ENCODE measurements at places on chromosomes 1 and 21.

DNA sequence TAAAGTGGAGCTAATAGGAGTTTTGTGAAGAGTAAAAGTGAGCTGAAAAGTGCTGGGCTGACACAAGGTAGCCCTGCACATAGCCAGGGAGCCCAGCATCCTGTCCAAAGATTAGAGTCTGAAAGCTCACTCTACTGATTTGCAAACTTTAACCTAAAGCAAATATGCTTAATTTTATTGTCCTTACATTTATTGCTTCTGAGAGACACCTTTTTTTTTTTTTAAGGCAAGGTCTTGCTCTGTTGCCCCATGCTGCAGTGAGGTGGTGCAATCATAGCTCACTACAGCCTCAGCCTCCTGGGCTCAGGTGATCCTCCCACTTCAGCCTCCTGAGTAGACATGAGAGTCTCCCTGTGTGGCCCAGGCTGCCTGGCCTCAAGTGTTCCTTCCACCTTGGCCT is 16.5 kb downstream of the MGST3 start:
- DNase-seq: no peak

GRCh38 chr1:153752072-153752471 is 23.1 kb upstream of the SLC27A3 start:
- no peak for DNase-seq

DNA sequence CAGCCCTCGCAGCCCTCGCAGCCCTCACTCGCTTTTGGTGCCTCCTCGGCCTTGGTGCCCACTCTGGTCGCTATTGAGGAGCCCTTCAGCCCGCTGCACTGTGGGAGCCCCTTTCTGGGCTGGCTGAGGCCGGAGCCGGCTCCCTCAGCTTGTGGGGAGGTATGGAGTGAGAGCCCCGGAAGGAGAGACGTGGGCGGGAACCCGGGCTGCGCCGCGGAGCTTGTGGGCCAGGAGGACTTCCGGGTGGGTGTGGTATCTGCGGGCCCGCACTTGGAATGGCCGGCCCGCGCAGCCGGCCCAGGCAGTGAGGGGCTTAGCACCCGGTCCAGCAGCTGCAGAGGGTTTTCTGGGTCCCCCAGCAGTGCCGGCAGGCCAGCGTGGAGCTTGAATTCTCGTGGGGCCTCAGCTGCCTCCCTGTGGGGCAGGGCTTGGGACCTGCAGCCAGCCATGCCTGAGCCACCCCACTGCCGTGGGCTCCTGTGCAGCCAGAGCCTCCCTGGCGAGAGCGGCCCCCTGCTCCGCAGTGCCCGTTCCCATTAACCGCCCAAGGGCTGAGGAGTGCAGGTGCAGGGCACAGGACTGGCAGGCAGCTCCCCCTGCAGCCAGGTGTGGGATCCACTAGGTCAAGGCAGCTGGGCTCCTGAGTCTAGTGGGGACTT is 9.9 kb upstream of the CFHR2 start:
- DNase-seq: no peak

- DNase-seq: no peak
Measured at GRCh38 chr1:204797401-204797800, 73.3 kb upstream of the NFASC start.

DNA sequence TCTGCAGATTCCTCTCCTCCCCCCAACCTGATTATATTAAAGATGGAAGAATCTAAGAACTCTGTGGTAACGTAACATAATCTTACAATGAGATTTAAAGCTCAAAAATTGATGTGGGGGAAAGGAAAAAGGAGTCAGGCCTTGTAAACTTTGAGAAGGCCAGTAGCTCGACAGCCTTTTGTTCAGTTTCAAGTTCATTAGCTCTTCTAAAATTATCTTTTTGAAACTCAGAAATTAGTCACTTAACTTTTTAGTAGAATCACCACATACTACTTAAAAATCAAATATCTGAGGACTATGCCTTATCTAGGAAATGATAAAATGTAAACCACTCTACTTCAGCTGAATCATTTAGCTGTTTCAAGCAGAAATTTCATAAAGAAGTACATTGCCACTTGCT is 996.2 kb downstream of the AMY1C start:
- no peak for DNase-seq

GRCh38 chr1:59238333-59238934 is 58.5 kb upstream of the FGGY start:
- DNase-seq: no peak

DNA sequence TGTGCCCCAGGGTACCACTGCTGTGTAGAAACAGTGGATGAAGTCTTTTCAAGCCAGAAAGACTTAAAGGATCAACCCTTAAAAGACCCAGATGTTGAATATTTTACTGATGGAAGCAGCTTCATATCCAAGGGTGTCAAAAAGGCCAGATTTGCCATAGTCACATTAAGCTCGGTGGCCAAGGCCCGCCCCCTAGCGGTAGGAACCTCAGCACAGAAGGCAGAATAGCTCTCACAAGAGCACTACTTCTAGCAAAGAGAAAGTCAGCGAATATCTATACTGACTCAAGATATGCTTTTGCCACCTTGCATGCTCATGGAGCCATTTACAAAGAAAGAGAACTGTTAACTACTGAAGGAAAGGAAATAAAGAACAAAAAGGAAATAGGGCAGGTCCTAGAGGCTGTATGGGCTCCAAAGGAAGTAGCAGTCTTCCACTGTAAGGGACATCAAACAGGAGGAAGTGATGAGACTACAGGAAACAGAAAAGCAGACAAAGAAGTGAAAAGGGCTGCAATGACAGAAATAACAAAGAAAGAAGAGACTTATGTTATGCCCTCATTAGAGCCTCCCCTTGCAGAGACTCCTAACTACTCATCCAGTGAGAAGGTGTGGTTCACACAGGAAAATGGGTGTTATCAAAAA is 90.5 kb downstream of the LIPI start:
- DNase-seq: no peak

DNA sequence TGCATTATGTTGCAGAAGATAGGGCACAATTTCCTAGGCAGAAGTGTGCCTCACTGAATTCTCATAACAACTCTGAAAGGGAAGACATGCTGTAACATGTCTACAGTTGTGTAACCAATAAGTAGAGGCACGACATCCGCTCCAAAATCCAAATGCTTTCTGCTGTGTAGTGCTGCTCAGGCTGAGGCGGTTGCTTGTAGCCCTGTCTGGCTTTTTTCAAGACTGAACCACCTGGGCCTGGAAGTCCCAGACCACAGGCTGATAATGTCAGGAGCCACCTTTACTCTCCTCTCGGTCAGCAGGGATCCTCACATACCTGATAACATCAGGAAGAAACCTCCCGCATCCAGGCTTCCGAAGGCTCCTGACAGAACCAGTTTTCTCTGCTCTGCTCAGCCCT is 10.9 kb downstream of the AKNAD1 start:
- DNase-seq: no peak

DNA sequence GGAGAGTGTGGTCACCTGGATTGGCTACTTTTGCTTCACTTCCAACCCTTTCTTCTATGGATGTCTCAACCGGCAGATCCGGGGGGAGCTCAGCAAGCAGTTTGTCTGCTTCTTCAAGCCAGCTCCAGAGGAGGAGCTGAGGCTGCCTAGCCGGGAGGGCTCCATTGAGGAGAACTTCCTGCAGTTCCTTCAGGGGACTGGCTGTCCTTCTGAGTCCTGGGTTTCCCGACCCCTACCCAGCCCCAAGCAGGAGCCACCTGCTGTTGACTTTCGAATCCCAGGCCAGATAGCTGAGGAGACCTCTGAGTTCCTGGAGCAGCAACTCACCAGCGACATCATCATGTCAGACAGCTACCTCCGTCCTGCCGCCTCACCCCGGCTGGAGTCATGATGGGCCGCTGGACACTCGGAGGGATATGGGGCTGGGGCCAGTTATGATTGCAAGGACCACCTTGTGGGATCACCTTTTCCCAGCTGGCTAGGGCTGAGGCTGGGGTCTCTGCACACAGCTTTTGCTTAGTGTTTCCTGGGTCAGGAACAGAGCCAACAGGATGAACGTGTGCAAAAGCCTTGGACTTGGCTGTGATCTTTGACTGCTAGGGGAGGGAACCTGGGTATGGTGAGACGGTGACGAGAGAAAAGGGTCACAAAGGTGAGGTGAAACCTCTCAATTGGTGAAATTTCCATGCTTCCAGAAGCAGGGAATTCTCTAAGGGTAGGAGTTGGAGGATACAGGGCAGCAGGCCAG is 4.3 kb upstream of the GNAI3 start:
- no peak for DNase-seq

DNA sequence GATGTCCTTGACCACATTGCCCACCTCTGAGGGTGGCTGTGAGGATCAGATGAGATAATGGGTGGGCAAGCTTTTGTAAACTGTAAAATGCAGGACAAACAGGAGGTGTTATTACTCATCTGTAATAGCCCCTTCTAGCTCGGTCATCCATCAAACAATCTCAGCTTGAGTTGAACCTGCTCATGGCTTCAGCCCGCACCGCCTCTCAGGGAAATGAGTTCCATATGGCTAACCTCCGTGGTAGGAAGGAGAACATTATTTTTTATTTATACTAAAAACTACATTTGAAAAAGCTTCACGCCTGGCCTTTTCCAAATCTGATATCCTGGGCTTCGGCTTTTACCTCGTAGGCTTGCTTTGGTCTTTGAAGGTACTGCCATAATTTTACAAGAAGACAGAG is 116.2 kb upstream of the USP24 start:
- no peak for DNase-seq

GRCh38 chr21:25572861-25573310 is 34.4 kb downstream of the MRPL39 start:
- DNase-seq: no peak

DNA sequence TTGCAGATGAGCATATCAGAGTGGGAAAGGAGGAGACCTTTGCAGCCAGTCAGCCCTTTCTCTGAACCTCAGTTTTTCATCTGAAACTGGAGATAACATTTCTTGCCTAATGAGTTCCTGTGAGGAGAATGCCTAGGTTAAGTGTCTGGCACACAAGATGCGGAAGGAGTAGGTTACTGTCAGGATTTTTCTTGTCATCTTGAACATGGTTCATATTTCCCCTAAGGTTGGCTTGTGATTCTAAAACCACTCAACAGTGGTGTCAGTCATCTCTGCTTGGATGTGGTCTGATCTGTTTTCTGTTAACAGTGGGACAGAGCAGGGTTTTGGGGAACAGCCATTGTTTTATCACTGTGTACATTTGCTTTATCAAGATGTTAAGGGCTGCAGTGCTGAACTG is 70.6 kb downstream of the TGFB2 start:
- no peak for DNase-seq

GRCh38 chr1:87796471-87796901 is 467.8 kb downstream of the LMO4 start:
- no peak for DNase-seq

GRCh38 chr1:167033646-167034045 is 44.6 kb downstream of the MAEL start:
- no peak for DNase-seq

DNA sequence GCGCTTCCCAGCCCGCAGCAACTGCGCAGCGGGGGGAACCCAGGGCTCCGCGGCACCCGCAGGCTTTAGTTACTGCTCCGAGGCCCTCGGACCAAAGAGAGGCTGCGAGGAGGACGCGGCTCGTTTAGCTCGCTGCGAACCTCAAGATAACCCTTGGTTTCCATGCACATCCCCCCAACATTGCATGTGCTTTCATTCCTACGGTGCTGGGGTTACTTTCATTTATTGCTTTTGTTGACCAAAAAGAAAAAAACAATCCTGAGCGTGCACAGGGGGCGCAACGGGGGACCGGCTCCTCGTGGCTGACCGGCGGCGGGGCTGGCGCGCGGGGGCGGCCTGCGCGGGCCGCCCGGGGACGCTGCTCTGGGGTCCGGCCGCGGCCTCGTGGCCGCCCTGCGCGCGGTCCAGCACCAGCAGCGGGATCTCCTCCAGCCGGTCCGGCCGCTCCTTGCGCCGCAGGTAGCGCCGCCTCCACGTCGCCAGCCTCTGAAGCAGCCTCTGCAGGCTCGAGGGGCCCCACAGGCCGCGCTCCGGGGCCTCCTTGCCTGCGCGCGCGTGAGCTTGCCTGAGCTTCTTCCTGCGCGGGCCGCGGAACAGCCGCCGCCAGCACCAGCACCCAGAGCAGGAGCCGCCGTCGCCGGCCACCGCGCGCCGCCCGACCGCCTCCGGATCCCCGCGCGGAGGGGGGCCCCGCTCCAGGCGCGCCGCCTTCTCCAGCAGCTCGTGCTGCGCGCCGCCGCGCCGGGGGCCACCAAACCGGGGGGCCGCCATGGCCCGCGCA is 77.4 kb downstream of the DESI2 start:
- DNase-seq: peak; percentile 56

GRCh38 chr1:24486331-24487065 is 16.1 kb upstream of the RCAN3 start:
- no peak for DNase-seq

- no peak for DNase-seq
Measured at GRCh38 chr1:174680101-174680500, 232.3 kb downstream of the GPR52 start.

- DNase-seq: no peak
Measured at GRCh38 chr1:157505481-157506272, 46.6 kb downstream of the FCRL5 start.

- no peak for DNase-seq
Measured at GRCh38 chr1:31033598-31033997, 31.9 kb downstream of the PUM1 start.

GRCh38 chr1:51636191-51636590 is 19.3 kb downstream of the OSBPL9 start:
- no peak for DNase-seq

GRCh38 chr1:75984781-75985180 is 52.6 kb upstream of the ASB17 start:
- no peak for DNase-seq

- DNase-seq: no peak
Measured at GRCh38 chr1:243923292-243924171, 73.5 kb upstream of the AKT3 start.

DNA sequence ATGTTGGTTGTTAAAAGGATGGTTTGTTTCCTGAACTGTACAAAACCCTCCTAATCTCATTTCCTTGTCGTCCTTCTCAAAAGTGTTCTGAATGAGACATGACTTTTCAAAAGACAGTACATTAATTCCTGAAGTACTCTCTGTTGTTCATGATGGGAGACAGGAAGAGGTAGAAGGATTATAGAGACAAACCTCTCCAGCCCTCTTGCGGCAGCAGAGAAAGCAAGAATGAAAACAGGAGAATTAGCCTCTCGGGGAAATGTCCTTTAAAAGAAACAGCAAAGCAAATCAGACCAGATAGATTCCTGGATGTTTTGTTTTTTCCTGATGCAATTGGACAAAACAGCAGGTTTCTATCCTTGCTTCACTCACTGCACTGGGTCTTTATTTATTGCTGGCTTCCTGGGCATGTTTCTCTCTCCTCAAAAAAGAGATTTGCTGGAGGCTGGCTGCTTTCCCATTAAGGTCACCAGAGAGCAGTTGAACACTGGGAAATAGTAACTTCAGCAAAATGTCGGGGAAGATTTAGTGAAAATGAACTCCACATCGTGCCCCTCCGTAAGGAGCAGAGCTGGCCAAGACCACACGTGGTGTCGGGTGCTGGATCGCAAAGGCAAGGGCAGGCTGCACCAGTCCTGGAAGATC is 145.8 kb upstream of the SYT6 start:
- no peak for DNase-seq

GRCh38 chr1:40664167-40664537 is 1.3 kb downstream of the RIMS3 start:
- DNase-seq: no peak
